Activated CD4-positive, alpha-beta T cell treated with anti-CD3 and anti-CD28 coated beads, Interleukin-2, amount 10 ng/mL, durations not matched to agents 7 days and 5 days (primary cell): ENCODE measurements at places on chromosomes 6 and 20.
A peak's percentile ranks its signal among the peaks of the same experiment; 100 is the strongest.

- H3K4me3 ChIP-seq: no peak overlapping the region
- no peak for DNase-seq
- no peaks in the 10 kb centered on the region for H3K36me3 ChIP-seq
- no peaks in the 10 kb centered on the region for H3K4me1 ChIP-seq
These were observed 387.6 kb downstream of the CDC5L start for GRCh38 chr6:44775121-44775520.

- no peak overlapping the region for H3K4me3 ChIP-seq
- H3K36me3 ChIP-seq: no peaks in the 10 kb centered on the region
- no peak overlapping the region for H3K27ac ChIP-seq
- H3K4me1 ChIP-seq: no peaks in the 10 kb centered on the region
- peaks cover 26% of the 10 kb centered on the region for H3K27me3 ChIP-seq
- no peak for DNase-seq
These were observed 61.7 kb upstream of the NUP153 start for GRCh38 chr6:17768388-17768787.

GRCh38 chr6:45556828-45557227 is 179.1 kb upstream of the SUPT3H start:
- no peaks in the 10 kb centered on the region for H3K27me3 ChIP-seq
- H3K4me1 ChIP-seq: peaks cover 28% of the 10 kb centered on the region
- H3K36me3 ChIP-seq: peaks cover 10% of the 10 kb centered on the region
- H3K4me3 ChIP-seq: no peak overlapping the region
- DNase-seq: no peak
- H3K27ac ChIP-seq: no peak overlapping the region

DNA sequence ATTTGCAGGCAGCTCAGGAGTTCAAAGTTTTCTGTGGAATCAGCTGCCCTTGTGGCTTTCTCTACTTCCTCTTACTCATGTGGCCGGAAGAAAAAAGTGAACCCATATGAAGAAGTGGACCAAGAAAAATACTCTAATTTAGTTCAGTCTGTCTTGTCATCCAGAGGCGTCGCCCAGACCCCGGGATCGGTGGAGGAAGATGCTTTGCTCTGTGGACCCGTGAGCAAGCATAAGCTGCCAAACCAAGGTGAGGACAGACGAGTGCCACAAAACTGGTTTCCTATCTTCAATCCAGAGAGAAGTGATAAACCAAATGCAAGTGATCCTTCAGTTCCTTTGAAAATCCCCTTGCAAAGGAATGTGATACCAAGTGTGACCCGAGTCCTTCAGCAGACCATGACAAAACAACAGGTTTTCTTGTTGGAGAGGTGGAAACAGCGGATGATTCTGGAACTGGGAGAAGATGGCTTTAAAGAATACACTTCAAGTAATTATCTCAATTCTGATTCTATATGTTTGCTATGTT is 1.1 kb downstream of the MGME1 start:
- peaks cover 71% of the 10 kb centered on the region for H3K36me3 ChIP-seq
- no peaks in the 10 kb centered on the region for H3K27me3 ChIP-seq
- H3K27ac ChIP-seq: peak overlapping the region; percentile 95
- H3K4me1 ChIP-seq: peaks cover 51% of the 10 kb centered on the region
- DNase-seq: peak; percentile 58
- peak overlapping the region; percentile 99 for H3K4me3 ChIP-seq

- H3K4me1 ChIP-seq: no peaks in the 10 kb centered on the region
- H3K4me3 ChIP-seq: no peak overlapping the region
- DNase-seq: no peak
- H3K27me3 ChIP-seq: peaks cover 19% of the 10 kb centered on the region
- no peaks in the 10 kb centered on the region for H3K36me3 ChIP-seq
- no peak overlapping the region for H3K27ac ChIP-seq
These were observed 35.8 kb downstream of the MEP1A start for GRCh38 chr6:46828939-46829338.

GRCh38 chr6:42335896-42336295 is 115.8 kb downstream of the TRERF1 start:
- no peak overlapping the region for H3K27ac ChIP-seq
- peaks cover 9% of the 10 kb centered on the region for H3K36me3 ChIP-seq
- no peak overlapping the region for H3K4me3 ChIP-seq
- H3K27me3 ChIP-seq: no peaks in the 10 kb centered on the region
- peaks cover 44% of the 10 kb centered on the region for H3K4me1 ChIP-seq
- DNase-seq: no peak

GRCh38 chr20:61954276-61955021 is 111.2 kb downstream of the TAF4 start:
- no peak overlapping the region for H3K27ac ChIP-seq
- H3K4me3 ChIP-seq: no peak overlapping the region
- DNase-seq: no peak
- H3K4me1 ChIP-seq: no peaks in the 10 kb centered on the region

DNA sequence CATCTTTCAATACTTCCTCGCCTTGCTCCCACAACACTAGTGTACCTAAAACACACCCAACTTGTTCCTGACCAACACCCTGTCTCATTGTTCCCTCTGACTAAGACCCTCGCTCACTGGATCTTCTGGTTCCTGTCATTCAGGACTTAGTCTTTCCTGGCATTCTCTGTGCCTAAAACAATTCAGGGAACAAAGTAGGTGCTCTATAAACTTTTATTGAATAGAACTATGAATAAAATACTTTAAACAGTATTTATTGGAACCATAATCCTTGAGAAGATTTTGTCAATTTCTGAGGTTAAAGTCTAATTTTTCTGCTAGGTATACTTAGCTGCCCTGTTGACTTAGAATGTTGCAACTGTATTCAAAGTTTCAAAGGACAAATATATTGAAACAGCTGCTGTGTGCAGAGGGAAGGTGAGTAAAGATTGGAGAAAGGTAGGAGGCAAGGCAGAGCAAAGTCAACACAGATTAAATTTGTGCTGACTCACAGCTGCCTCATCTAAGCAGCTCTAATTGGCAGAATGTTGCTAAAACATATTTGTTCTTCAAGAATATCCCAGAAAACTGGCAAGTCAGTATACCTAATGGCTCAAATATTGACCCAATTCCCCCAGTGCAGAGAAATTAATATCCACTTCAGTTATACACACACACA is 37.6 kb downstream of the GSTA2 start:
- no peak overlapping the region for H3K27ac ChIP-seq
- no peak overlapping the region for H3K4me3 ChIP-seq
- no peaks in the 10 kb centered on the region for H3K36me3 ChIP-seq
- peaks cover 3% of the 10 kb centered on the region for H3K27me3 ChIP-seq

- no peak overlapping the region for H3K27ac ChIP-seq
- H3K36me3 ChIP-seq: no peaks in the 10 kb centered on the region
- no peak overlapping the region for H3K4me3 ChIP-seq
- H3K27me3 ChIP-seq: no peaks in the 10 kb centered on the region
These were observed 6.2 kb downstream of the CST11 start for GRCh38 chr20:23446505-23446904.

DNA sequence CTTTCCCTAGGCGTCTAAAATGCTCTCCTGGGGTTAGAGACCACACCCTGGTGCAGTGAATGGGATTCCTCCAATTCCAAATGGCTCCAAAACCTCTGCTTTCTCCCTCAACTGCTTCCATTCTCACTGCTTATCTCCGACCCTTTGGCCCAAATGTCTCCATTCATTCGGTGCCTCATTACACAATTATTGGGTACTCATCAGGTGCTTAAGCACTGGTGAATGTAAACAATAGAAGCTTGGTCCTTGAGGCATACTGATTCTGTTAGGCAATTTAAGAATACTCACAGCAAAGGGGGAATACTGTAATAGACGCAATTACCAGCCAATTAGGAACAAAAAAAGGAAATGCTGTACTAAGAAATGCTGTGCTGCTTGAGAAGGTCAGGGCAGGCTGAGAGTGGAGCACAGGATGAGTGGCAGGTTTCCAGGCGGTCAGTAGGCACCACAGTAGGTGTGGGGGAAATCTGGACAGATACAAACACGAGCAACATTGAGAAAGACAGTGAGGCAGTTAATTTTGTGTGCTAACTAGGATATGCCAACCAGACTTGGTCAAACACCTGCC is 23.0 kb downstream of the GMDS start:
- peak overlapping the region; percentile 81 for H3K4me3 ChIP-seq
- peaks cover 22% of the 10 kb centered on the region for H3K4me1 ChIP-seq
- no peaks in the 10 kb centered on the region for H3K36me3 ChIP-seq
- H3K27me3 ChIP-seq: no peaks in the 10 kb centered on the region

DNA sequence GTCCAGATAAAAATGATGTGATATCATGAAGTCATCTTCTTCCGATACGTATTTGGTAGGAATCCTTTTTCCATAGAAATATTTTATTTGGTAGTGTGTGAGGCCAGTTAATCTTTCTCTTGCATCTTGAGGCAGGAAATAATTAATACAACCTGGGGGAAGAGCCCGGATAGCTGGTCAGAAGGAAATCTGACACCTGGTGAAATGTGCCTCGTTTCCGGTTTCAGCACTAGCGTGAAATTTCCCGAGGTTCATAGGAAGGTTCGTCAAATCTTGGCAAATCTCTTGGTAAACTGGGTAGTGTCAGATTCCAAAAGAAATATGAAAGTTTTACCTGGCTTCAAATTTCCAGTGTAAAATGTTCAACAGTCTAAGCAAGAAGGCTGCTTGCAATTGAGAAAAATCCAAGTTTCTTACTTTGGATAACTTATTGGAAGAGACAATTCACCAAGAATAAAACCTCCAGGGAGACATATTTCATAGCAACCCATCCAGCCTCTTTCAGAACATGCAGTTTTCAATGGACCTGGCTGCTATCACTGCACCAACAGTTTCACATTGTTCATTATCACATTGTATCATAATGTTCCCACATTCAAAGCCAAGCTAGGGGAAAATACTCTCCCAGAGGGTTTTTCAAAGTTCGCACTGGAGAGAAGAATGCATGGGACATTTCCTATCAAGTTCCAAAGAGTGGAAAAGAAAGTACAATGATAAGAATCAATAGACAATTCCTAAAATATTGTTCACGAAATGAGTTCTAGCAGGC is 454.5 kb upstream of the CITED2 start:
- H3K27me3 ChIP-seq: peaks cover 6% of the 10 kb centered on the region
- H3K27ac ChIP-seq: no peak overlapping the region
- H3K36me3 ChIP-seq: no peaks in the 10 kb centered on the region
- DNase-seq: no peak

DNA sequence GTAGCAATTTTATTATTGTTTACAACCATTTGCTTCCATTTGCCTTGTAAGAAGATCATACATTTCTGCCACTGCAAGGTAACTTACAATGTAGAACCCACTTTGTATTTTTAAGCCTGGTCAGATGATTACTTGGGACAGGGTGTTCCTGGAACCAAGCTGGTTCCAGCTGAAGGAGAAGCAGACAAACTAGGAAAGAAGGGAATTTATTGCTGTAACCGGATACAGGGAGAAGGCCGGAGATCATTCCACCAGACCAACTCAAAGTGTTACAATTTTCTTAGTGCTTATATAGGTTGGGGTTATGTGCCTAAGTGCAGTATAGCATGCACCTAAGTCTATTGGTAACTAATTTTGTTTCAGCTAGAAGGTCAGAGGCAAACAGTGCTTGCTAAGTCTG is 104.4 kb downstream of the MANEA start:
- H3K27ac ChIP-seq: no peak overlapping the region
- no peak for DNase-seq
- H3K4me1 ChIP-seq: no peaks in the 10 kb centered on the region
- no peaks in the 10 kb centered on the region for H3K36me3 ChIP-seq
- H3K4me3 ChIP-seq: no peak overlapping the region

DNA sequence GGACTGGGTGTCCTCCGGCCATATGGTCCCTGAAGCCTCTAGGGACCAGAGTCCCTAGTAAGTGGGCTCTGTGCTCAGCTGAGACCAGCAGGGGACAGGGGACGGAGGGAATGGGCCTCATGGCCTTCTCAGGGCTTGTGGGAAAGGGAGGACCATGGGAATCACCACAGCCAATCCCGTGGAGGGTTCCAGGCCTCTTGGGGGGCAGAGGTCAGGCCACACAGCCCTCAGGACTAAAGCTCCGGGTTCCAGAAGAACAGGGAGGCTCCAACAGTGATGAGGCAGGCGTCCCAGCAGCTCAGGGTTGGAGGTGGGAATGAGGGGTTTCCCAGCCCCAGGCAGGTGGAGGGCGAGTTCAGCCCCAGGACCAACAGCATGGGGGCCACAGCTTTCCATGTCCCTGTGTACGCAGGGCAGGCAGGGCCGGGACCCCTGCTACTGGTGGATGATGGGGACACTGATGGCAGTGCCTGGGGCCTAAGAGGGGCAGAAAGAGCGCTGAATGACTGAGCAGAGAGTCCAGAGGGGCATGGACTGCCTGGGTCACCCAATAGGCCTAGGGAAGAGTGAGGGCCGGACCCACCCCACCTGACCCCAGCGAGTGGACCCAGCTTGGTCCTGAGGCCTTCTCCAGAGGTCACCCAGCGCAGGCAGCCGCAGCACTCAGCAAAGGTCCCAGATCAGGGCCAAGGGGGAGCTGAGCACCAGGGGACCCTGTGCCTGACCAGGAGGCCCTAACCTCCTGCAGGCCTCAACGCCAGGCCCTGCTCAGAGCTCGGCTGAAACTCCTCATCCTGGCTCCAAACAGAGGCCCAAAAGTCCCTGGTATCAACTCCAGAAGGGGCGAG is 8.8 kb downstream of the MYL9 start:
- H3K4me3 ChIP-seq: no peak overlapping the region
- no peaks in the 10 kb centered on the region for H3K27me3 ChIP-seq
- H3K4me1 ChIP-seq: no peaks in the 10 kb centered on the region
- DNase-seq: no peak
- no peak overlapping the region for H3K27ac ChIP-seq

- H3K36me3 ChIP-seq: no peaks in the 10 kb centered on the region
- H3K27me3 ChIP-seq: peaks cover 11% of the 10 kb centered on the region
- H3K27ac ChIP-seq: no peak overlapping the region
- H3K4me3 ChIP-seq: no peak overlapping the region
These were observed 13.4 kb upstream of the OCSTAMP start for GRCh38 chr20:46563860-46564221.

DNA sequence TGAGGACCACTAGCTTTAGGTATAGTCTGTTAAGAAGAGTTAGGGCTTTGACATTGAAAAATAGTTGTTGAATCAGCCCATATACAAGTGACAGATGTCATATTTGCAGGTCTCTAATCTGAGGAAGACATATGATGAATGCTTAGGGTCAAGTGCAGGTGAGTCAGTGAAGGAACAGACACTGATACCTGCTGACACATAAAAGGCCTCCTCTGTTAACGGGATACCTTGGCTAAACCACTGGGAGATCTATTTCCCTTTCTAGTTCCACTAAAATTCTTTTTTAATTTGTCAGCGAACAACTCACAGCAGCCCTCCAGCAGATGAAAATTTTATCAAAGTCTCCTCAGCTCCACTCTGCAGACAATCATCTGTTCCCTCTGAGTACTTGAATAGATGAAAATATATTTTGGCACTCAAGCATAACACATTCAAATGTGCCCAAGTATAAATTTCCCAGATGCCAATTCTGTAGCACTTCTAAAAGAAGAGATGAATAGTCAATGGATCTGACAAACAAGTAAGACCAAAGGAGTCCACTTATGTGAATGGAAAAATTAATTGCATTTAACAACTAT is 154.0 kb downstream of the KIF16B start:
- H3K27me3 ChIP-seq: no peaks in the 10 kb centered on the region
- DNase-seq: no peak
- no peaks in the 10 kb centered on the region for H3K4me1 ChIP-seq
